ENCODE measurements at places on chromosomes 16 and 17. TPM values are rescaled to one million over a fixed set of nuclear protein-coding genes. Genes with fewer than 3 reads are reported as not detected.

- no peak for DNase-seq
Measured at GRCh38 chr17:17768424-17769088, 68.2 kb downstream of the SREBF1 start.

GRCh38 chr17:10327640-10328039, 45.2 kb downstream of the MYH13 start:
- peak; percentile 91 for DNase-seq

The ELP5 gene
- total RNA-seq, result 74.4 TPM

DNA sequence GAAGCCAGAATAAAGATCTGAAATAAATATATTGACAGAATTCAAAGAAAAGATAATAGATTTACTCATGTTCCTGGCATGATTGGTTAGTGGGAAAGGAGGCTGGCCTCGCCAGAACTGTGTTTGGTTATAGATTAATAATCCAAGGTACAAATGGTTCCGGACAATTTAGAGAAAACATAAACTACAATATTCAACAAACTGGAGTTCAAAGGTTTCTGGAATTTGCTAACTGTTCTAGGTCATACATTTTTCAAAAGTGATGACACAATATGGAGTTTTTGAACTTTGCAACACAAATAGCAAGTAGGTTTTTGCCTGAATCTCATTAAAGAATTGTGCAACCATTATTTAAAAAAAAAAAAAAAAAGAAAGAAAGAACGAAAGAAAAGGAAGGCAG, 251.7 kb upstream of the SALL1 start:
- DNase-seq, result no peak

DNA sequence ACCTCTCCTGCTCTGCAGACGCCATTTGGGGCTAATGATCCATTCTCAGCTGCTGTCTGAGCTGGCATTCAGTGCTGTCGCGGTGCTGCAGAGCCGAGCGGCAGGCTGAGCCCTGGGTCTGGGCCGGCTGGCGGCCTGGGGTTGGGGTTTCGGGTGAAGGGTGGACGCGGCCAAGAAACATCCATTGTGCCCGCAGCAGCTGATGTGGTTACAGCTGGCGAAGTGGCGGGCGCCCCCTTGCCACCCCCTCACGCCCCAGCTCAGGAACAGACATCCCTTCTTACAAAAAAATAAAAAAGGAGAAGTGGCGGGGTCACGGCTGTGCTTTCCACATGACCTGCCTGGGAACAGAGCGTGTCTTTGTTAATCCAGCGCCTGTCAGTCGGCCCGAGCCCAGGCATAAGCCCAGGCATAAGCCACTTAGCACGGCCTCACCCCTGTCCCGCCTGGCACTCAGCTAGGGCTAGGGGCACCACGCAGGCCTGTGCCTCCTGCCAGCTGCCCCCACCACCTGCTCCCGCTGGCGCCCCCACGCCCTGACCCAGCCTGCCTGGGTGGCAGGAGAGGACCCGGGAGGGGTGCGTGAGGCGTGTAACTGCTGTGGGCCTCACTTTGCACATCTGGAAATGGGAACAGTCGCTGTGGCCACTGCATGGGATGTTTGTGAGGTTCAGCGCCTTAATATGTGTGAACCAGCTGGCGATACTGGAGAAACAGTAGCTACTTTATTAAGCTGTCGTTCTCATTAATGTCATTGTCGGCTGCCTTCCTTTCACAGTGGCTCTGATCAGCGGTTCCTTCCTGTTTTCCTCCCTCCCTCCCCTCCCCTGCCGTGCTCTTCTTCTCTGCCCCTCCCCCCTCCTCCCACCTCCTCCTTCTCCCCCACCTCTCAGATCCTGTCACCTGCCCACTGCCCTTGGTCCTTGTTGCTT, 197.7 kb upstream of the CIBAR2 start:
- DNase-seq, result peak; percentile 57

DNA sequence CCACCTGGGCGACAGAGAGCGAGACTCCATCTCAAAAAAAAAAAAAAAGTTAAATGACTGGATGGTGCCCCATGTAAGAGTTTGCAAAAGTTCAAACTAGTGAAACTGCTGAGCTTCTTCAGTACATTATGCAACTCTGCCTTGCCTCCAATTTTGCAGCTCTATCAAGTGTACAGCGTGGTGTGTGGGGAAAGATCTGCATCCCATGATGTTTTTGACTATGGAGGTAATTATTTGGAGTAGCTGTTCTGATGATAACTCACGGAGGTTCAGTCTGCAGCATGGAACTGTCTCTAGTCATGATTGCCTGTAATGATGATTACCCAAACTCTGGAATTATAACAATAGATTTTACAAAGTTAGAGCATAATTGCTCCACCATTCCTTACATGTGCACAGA, 149.6 kb downstream of the PITPNC1 start:
- DNase-seq, result no peak

GRCh38 chr17:79695293-79695790, 35.4 kb upstream of the ENPP7 start:
- no peak for DNase-seq

DNA sequence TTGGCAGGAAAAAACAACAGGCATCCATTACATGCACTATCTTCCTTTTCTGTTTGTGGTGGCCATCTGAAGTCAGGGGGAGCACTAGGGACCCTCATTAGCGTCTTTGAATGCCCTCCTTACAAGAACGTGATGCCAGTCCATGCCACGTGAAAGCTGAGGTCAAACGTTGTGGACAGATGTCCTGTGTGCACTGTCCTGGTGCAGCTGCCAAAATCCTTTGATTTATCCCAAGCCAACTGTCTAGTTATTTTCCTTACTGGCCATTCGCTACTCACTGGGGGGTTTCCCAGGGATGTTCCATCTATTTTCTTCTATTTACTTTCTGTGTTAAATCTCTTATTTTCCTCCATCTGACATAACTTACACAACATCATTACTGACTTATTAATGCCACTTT, 135.7 kb downstream of the ABCA8 start:
- DNase-seq, result no peak

DNA sequence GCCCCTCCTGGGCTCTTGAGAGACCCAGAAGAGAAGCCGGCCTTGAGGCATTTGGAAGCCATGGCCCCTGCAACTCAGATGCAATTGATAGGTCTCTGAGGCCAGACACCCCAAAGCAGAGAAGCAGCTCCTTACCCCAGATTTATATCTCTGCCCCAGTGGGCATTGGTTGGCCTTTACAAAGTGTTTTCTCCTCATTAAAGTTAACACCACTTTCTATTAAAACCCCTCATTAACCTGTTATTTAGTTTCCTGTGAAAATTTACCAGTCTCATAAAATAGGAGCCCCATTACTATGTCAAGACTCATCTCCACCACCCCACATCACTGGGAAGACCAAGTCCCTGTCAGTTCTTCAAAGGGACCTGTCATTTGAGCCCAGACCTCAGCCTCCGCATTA, at the start of gene KRT35:
KRT35 (minus strand) TSS at position 116 of the 400 bp plus-strand sequence; CDS start at position 62, 54 bp downstream.
- DNase-seq, result no peak

DNA sequence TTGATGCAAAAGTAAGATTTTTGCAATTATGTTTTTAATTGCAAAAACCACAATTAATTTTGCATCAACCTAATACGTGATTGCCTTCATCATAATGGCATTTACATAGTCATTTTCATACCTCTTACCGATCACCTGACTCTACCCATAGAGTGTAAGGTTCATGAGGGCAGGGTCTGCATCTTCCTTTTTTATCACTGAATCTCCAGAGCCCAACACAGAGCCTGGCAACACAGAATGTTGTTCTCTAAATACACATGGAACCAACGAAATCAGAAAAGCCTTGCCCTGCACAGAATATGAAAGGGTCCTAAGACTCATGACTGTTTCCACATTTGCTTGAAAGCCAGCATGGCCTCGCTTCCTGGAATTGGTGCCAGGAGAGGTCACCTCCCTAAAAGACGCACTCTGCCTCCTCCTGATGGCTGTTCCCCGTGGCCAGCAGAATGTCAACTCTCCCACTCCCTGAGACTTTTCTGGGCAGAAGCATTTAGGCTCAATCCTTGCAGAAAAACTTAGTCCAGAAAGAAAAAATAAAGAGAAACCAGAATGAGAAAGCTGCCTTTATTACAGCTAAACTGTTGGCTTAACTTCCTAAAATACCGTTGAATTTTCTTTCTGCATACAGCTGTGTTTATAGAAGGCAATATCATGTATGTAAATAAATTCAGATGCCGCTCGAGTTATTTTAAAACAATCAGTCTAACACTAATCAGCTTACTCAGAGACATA, 327.8 kb upstream of the MAF start:
- no peak for DNase-seq

- DNase-seq, result no peak
Measured at GRCh38 chr17:1421470-1421869, 21.4 kb upstream of the YWHAE start.

The SCN4A gene
- total RNA-seq, result 1.9 TPM

The GP1BA gene
- not detected for total RNA-seq

GRCh38 chr16:10466861-10467260, 81.0 kb downstream of the ATF7IP2 start:
- no peak for DNase-seq

DNA sequence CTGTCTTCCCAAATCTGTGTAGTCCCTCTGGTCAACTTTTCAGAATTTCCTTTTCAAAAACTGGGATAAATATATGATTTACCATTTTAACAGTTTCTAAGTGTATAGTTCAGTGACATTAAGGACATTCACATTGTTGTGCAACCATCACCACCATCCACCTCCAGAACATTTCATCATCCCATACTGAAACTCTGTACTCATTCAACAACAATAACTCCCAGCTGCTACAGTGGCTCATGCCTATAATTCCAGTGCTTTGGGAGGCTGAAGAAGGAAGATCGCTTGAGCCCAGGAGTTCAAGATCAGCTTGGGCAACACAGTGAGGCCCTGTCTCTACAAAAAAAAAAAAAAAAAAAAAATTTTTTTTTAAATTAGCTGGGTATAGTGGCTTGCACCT, 131.0 kb downstream of the AATF start:
- DNase-seq, result no peak

DNA sequence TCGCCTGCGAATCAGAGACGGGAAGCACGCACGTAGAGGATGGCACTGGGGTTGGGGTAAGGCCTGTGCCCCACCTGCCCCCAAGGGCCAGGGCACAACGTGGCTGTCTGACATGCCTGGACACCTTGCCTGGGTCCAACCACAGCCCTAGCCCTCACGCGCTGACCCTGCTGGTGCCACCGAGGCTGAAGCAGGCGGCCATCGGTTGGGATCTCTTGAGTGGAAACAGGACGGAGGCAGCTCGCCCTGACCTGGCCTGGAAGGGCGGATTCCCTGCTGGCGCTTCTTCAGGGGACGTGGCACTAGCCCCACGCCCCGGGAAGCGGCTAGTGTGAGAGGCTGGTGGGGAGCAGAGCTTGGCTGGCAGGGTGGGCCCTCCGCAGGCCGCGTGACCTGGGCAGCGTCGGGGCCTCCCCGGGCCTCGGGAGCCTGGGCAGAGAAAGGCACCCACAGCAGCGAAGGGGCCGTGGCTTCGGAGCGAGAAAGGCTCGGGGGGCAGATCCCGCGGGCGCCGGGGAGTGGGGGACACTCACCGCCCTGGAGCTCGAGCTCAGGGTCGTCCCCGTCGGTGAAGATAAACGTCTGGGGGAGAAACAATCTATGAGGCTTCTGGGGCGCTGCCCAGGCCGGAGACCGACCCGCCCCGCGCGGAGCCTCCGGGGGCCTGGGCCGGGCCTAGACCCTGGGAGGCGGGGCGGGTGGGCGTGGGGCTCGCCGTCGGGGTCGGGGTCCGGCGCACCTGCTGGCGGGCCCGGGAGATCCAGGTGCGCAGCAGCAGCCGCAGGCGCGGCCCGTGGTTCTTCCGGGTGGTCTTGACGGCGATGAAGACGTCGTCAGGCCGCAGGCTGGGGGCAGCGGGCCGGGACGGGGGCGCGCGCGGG, 610 bp downstream of the RFNG start:
- no peak for DNase-seq

- no peak for DNase-seq
Measured at GRCh38 chr16:2150418-2151187, 2.2 kb downstream of the RAB26 start.

GRCh38 chr16:383326-384051, 1.7 kb upstream of the PGAP6 start:
- DNase-seq, result no peak

DNA sequence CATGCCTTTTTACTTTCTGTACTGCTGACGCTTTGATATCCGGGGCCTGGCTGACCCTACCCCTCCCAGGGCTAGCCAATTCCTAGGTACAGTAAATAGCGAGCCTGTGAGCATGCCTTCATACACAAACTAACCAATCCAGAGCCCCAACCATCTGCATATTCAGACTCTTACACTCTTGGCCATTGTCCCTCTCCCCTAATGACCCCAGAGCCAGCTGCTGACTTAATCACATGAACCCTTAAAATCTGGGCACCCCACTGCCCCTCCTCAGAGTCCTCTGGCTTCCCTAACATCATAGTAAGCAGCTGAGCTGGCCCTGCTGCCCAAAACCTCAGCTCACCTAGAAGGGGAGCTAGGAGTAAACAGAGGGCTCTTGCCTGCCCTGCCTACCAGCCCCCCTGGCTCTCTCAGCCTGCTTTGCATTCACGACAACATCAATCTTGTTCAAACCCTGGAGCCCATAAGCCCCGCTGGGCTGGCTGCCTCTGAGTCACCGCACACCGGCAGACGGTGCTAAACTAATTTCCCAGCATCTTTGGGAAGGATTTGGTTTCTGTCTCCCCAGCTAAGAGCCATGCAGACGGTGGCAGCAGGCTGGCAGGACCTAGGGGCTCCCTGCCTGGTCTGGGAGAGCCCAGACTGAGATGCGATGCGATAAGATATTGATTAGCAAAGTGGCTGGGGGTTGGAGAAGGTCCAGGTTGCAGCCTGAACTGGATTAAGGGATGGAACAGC, 63.2 kb downstream of the CLEC19A start:
- DNase-seq, result no peak

DNA sequence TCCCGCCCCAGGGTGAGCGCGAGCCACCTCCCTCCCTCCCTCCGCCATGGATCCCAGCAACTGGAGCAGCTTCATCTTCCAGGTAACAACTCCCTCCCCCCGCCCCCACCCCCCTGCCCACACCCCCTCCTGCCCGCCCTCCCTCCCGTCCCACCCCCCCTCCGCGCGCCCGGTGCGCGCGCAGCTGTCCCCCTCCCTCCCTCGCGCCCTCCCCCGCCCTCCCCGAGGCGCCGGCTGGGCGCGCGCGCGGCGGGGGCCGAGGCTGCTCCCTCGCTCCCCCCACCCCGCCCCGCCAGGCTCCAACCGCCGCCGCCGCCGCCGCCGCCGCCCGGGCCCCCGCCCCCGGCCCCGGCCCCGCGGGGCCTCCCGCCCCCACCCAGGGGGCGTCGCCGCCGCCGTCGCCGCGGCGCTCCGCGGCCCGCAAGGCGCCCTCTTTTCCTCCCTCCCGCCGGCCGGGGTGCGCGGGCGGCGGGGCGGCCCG, at the start of gene MAZ:
MAZ (plus strand) TSS at position 431 of the 481 bp plus-strand sequence. CDS start 173 bp downstream, outside the sequence.
- peak; percentile 37 for DNase-seq

DNA sequence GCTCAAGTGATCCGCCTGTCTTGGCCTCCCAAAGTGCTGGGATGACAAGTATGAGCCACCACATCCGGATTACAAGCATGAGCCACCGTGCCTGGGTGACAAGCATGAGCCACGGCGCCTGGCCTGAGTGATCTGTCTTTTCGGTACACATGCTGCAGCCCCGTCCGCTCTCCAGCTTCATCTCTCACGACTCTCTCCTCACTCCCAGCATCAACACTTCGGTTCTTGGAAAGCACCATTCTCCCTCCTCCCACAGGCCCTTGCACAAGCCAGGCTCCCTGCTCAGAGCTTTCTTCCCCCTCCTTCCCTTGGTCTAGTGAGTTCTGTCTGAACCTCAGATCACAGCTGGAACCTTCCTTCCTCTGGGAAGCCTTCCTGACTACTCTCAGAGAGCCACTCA, 6.5 kb upstream of the NCBP3 start:
- no peak for DNase-seq

GRCh38 chr16:48365601-48366164, 19.5 kb downstream of the SIAH1 start:
- peak; percentile 72 for DNase-seq

The ALOX15 gene
- 0.41 TPM for total RNA-seq

The KRT39 gene
- not detected for total RNA-seq

GRCh38 chr16:85123891-85124635, 11.8 kb upstream of the CIBAR2 start:
- DNase-seq, result no peak

Measured in neural crest cell (in vitro differentiated cells).